Activated CD8-positive, alpha-beta memory T cell treated with anti-CD3 and anti-CD28 coated beads for 1 hour (primary cell): ENCODE measurements at places on chromosomes 5 and 9.
A peak's percentile ranks its signal among the peaks of the same experiment; 100 is the strongest.

DNA sequence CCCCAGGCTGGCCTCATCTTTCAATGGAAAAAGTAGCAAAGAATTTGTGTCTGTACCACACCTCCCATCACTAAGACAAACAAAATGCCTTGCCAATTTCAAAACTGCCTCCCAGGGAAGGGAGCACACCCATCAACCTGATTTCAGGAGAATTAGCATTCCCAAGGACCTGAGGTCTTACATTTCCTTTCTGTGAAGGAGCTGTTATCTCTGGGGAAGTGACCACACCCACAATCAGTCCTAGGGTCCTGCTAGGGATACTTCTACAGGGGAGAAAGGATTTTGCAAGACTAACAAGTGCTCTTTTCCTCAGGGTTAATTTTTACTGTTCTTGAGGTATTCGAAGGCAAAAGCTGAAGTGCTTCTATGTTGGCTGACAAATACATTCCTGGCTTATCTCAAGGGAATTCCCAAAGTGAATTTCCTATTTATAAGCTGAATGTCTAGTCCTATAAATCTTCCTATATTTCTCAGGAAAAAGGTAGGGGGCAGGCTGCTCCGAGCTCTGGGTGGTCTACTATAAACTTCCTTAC, 97.4 kb upstream of the ITGA1 start:
- no peak for DNase-seq

GRCh38 chr9:97808972-97809371, 44.1 kb upstream of the FOXE1 start:
- DNase-seq: no peak

GRCh38 chr5:133423618-133424282, 188.6 kb downstream of the FSTL4 start:
- DNase-seq: peak; percentile 30

GRCh38 chr9:89808756-89809181, 204.0 kb downstream of the GADD45G start:
- no peak for DNase-seq

- no peak for DNase-seq
Observed at GRCh38 chr9:133768859-133769510, 30.8 kb upstream of the SARDH start.

DNA sequence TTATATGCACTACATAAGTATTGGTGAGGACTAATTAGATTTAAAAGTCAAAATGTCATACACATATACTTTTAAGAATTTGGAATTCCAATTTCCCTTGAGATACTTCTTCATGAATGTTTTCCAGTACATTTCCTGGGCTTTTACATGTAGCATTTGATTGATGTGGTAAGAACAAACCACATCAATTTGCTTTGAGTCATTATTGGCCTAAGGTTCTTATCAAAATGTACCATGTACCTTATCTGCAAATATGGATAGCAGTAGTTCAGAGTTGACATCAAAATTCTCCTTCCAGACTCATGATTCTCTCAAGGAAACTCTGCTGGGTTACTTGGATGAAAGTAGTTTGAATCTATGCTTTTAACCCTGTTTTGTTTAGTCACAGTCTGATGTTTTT, 2.5 kb downstream of the CAST start:
- DNase-seq: no peak

DNA sequence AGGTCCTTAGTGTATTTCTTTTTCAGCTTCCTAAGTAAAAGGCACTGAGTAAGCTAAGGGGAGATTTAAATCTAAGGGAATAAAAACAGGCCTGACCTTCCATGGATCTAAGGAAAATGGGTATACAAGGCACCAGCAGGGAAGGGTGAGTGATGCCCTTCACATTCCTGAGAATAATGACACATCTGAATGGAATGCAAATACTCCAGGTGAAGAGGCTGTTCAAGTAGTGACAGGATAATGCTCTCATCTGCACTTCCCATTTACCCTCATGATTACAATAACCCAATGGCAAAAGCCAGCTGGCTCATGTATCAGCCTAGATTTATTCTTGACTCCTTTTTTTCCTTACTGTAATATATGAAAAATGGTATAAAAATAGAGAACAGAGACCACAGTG, 216.2 kb upstream of the ACTBL2 start:
- DNase-seq: no peak

- no peak for DNase-seq
Observed at GRCh38 chr5:173750538-173751265, 134.3 kb upstream of the BOD1 start.

GRCh38 chr5:23591250-23591649, 83.8 kb downstream of the PRDM9 start:
- DNase-seq: no peak

- no peak for DNase-seq
Observed at GRCh38 chr5:100517301-100517974, 17.7 kb upstream of the FAM174A start.

- DNase-seq: no peak
Observed at GRCh38 chr5:35096216-35096615, 48.5 kb upstream of the AGXT2 start.

- no peak for DNase-seq
Observed at GRCh38 chr9:128459011-128459410, 3.2 kb downstream of the ODF2 start.

DNA sequence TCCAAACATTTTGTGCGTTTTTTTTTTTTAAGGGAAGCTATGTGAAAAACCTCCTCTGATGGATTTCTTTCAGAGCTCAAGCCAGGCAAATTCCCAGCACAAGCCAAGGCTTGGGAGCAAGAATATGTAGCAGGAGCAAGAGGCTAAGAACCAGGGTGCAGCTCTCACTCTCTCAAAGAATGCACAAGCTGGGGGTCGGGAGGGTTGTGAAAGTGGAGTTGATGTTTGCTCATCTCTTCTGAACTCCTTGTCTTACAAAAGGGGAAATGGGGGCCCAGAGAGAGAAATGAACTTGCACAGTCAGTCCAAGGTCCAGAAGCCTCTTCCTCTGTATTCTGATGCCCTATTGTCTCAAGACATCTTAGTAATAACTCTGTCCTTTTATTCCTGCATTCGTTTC, 7.7 kb upstream of the TRAF1 start:
- no peak for DNase-seq

DNA sequence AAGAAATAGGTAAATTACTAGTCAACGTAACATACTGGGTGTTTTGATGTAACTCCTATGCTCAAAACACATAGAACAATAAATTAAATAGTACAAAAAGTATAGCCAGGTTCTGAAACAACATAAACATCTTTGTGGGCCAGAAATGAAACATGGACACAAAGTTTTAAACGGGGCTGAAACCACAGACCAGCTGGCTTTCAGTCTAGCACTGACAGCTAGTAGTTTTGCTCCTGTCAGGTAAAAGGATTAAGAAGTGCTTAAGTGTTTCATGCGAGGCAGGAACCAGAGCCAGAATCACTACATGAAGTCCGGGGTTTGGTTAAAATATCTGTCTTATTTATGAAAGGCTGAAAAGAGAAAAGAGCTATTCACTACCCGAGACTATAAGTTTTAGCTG, 19.5 kb downstream of the DCAF10 start:
- no peak for DNase-seq

DNA sequence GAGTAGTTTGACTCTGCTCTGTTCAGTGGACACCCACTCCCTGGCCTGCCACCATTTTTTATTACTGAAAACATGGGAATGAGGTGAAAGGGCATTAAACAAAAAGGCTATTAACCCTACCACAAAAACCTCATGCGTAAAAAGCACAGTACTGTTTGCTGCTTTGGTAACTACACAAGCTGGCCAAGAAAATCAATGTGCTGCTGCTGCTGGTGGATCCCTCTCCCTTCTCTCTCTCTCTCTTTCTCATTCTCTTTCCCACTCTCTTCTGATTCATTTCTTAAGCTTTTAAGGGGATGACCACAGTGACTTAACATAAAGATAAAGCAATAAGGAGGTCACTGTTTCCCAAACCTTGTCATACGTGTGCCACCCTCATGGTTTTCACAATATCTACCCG, 183.2 kb upstream of the TBC1D2 start:
- DNase-seq: no peak

DNA sequence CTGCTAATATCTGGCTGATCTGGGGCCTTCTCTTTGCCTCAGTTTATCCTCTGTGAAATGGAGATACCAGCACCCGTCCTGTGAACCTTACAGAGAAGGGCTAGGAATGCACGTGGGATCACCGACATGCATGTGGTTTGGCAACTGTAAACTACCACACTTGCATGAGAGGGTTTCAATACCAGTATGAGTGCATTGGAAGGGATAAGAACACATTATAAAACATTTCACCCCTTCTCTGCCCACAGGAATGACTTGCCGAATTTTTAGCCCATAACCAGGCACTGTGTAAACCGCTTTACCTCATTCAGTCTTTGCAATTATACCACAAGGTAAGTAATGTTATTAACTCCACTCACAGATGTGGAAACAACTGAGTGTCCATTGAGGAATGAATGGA, 8.9 kb upstream of the RAB14 start:
- no peak for DNase-seq

DNA sequence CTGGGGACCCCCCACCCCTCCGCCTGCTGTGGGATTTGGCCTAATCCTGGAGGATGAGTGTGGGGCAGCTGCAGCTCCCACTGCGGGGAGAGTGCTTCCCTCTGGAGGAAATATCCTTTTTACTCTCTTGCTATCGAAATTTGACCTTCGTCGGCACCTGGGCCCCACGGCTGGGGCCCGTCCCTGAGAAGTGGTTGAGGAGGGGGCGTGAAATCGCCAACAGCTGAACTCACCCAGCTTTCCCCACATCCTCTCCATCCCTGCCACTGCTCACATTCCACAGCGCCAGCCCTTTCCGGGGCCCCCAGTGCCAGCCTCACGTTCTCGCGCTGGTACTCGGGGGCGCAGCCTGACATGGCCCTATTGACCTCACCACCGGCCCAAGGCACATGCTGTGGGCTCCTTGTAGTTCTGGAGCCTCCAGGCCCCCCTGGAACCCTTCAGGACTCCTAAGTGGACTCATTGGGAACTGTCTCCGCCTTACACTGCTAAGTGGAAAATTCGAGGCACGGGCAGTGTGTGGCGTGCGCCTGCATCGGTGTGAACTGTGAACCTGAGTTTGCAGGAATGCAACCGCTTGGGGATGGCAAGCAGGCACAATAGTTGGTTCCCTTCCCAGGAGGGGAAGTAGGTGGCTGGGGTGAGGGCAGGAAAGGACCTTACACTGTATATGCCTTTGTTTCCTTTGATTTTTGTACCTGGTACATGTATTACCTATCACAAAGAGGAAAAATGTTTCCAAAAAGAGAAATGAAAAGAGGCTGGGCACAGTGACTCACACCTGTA, 19.2 kb downstream of the FGFR4 start:
- no peak for DNase-seq

DNA sequence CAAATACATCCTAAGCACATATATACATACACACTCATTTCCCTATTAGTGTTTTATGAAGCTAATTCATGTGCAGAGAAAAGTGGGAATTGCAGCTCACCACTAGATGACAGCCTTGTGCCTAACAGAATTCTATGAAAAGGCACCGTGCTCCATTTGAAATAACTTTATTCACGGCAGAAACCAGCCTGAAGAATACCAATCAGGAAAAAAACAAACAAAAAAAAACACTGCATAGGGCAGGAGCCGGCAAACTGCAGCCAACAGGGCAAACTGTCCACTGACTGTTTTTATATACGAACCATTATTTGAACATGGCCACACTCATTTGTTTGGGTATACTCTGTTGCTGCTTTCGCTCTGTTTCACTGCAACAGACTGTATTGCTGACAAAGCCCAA, 33.6 kb downstream of the ERMP1 start:
- no peak for DNase-seq

DNA sequence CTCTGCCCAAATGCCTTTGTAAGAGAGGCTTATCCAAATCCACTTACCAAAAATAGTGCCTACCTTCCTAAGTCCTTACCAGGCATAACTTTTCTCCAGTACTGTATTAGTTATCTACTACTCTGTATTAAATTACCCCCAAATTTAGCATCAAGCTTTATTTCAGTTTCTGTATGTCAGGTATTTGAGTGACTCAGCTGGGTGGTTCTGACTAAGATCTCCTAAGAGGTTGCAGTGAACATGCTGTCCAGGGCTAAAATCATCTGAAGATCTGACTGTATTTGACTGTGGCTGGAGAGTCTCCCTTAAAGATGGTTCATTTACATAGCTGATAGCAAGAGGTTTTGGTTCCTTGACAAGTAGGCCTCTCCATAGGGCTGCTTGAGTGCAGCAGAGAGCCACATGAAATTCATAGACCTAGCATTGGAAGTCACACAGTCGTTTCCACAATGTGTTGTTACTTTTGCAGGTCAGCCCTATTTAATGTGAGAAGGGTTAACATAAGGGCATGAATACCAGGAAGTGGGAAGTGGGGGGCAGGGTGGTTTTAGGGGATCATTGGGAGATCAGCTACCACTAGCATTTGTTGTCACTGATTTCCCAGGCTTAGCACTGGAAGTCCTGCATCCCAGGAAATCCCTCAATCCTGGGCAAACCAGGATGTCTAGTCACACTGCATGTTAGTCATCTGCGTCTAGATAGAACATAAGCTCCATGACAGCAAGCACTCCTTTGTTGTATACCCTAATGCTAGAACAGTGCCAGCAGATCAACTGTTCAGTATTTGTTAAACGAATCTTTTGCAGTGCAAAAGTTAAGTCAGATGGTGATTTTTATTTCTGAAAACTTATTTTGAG, 2.0 kb upstream of the ZNF622 start:
- no peak for DNase-seq

GRCh38 chr5:82613891-82614290, 335.7 kb upstream of the RPS23 start:
- DNase-seq: no peak

DNA sequence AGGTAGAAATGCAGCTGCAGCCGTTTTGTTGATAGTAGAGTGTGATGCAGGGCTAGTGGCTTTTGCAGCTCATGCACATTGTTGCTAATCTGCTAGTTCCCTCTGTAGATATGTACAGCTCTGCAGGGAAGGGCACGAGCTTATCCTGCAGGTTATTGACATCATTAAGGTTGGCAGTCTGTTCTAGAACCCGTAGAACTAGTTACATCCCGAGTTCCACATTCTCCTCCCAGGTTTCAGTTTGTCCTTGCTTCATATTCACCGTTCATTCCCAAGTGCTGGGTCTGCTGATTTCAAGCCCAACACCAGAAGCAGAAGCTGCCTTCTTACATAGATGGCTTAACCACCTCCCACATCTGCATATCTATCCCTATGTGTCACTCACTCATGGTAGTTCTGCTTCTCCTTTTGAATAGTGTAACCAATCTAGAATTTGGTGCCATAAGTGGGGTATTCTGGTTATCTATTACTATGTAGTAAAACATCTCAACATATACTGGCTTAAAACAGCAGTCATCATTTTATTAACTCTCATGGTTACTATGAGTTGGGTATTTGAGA, 38.1 kb downstream of the CRHBP start:
- DNase-seq: no peak
